AG09319 (cell line): ENCODE measurements at places on chromosomes 2 and 18.
A peak's percentile ranks its signal among the peaks of the same experiment; 100 is the strongest.

- DNase-seq, result no peak
These were observed 12.0 kb downstream of the DSG1 start for GRCh38 chr18:31329787-31330438.

DNA sequence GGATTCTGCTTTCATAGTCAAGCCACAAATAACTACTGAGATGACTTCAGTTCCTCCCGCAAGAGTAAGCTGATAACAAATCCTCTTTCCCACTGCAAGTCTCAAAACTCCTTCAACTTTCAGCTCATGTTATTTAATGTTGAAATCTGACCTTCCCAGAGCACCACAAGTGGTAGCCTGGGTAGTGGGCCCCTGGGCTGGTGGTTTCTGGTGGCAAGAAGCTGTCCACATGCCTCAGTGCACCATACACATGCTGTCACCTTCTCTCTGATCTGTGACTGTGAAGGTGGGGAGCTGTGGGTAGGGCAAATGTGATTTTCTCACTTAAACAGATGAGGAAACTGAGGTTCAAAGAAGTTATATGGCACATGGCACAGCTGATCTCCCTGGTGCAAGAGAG, 246.1 kb upstream of the EPAS1 start:
- DNase-seq, result no peak

DNA sequence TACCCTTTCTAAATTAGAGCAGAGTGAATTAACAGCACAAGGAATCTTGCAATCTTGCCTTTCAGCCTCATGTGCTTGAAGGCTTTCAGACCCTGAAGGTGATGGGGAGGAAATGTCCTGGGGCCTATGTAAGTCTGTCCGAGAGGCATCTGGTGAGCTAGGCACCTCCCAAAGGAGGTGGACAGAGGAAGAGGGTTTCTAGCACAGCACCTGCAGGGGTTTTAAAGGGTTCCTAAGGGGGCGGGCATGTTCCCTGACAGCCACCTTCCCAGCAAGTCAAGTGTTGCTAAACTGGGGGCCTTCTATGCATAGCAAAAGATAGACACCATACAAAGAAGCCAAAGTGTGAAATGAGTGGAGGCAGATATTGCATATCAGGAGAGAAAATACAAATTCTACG, 88.5 kb downstream of the CDH2 start:
- DNase-seq, result no peak

- no peak for DNase-seq
These were observed 76.6 kb upstream of the ZFP36L2 start for GRCh38 chr2:43302961-43303494.

- DNase-seq, result peak; percentile 54
These were observed 103.5 kb downstream of the SPTBN1 start for GRCh38 chr2:54559593-54560145.

DNA sequence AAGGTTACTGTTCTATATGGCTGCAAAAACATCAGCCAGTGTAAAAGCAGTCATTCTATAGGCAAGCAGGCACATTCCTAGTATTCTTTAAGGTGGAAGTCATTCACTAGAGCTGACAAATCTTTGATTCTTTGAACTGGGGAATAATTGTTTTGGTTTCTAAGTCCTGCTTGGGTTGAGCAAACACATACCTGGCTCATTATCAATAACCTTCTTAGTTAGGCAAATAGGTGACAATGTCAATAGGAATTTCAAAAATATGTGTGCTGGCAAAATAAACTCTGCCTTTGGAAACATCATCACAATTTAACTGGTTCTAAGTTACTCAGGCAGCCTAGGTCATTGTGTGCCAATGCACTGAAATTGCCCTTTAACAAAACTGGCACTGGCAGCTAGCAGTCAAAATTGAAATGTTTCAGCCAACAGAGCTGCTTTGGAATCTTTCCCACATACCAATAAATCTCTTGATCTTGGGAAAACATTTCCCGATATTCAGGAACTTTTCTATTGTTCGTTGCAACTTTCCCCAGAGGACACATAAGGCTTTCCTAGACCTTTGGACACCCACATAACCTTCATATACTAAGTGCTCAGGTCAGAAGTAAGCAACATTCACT, 402.0 kb upstream of the MMADHC start:
- DNase-seq, result no peak

- DNase-seq, result no peak
These were observed 6.2 kb downstream of the INSIG2 start for GRCh38 chr2:118094503-118094902.

DNA sequence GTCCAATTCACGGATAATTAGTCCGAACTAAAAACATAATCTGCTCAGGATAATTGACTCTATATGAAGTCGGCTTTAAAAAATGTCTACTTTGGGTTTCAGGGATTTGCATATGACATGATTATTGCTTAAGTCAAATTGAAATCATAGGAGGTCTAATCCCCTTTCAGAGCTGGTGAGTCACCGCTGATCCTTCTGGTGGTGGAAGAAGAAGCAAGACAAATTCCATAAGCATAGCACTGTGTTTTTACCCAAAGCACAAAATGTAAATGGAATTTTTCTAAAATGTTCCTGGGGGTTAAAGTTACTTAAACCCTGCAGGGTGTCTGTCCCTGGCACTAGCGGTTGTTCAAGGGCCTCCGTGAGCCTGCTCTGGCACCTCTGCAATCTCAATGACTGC, 460.2 kb downstream of the LRATD1 start:
- DNase-seq, result no peak

GRCh38 chr2:152617456-152618192, 99.6 kb downstream of the PRPF40A start:
- no peak for DNase-seq

GRCh38 chr2:88696611-88697010, 5.1 kb downstream of the RPIA start:
- no peak for DNase-seq

DNA sequence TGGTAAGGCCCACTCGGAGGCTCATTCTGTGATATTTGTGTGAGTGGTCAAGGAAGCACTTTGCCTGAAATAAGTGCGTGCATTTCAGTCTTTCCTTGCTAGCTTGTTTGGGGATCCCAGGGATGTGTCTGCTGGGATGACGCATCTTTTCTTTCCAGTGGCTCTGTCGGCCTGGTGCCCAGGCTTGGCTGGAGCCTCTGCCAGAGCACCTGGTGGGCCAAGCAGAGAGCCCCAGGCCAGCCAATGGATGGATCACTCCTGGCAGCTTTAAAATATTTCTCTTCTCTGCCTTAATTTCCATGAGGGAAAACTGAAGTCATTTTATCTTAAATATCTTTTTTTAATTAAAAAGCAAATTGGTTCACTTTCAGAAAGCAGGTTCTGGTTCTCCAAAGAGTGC, 501.8 kb upstream of the HS6ST1 start:
- no peak for DNase-seq
